ENCODE measurements at places on chromosomes 7 and 10. TPM values are rescaled to one million over a fixed set of nuclear protein-coding genes. Genes with fewer than 3 reads are reported as not detected.

The NUPR2 gene
- not detected for total RNA-seq

The FAM180A gene
- 3.0 TPM for total RNA-seq

The MAGI2 gene
- 15.3 TPM for total RNA-seq

The GIMAP1 gene
- 18.8 TPM for total RNA-seq

The PON1 gene
- total RNA-seq = 0.24 TPM

The UCN3 gene
- 0.53 TPM for total RNA-seq

The SPDYE16 gene
- total RNA-seq = 0.18 TPM

The RPP38 gene
- 16.9 TPM for total RNA-seq

The WASL gene
- 33.3 TPM for total RNA-seq

The TWIST1 gene
- total RNA-seq = not detected

The FAM237B gene
- not detected for total RNA-seq

The BHLHA15 gene
- total RNA-seq = 1.2 TPM

The SFTPA2 gene
- 14,717 TPM for total RNA-seq

The C7orf57 gene
- 1.6 TPM for total RNA-seq

The STRIP2 gene
- 1.3 TPM for total RNA-seq

The TCTN3 gene
- 26.4 TPM for total RNA-seq

The CALML3 gene
- total RNA-seq = not detected

The METTL27 gene
- total RNA-seq = 4.0 TPM

The MNX1 gene
- 0.74 TPM for total RNA-seq

The EIF5AL1 gene
- total RNA-seq = not detected

The MSMB gene
- total RNA-seq = 5.3 TPM

The CABCOCO1 gene
- total RNA-seq = 3.5 TPM

The UTF1 gene
- not detected for total RNA-seq

The RNF32 gene
- 3.0 TPM for total RNA-seq

The PHYHIPL gene
- total RNA-seq = not detected
